SJCRH30 (cell line): ENCODE measurements at places on chromosomes 12 and 14. TPM values are rescaled to one million over a fixed set of nuclear protein-coding genes. Genes with fewer than 3 reads are reported as not detected.

DNA sequence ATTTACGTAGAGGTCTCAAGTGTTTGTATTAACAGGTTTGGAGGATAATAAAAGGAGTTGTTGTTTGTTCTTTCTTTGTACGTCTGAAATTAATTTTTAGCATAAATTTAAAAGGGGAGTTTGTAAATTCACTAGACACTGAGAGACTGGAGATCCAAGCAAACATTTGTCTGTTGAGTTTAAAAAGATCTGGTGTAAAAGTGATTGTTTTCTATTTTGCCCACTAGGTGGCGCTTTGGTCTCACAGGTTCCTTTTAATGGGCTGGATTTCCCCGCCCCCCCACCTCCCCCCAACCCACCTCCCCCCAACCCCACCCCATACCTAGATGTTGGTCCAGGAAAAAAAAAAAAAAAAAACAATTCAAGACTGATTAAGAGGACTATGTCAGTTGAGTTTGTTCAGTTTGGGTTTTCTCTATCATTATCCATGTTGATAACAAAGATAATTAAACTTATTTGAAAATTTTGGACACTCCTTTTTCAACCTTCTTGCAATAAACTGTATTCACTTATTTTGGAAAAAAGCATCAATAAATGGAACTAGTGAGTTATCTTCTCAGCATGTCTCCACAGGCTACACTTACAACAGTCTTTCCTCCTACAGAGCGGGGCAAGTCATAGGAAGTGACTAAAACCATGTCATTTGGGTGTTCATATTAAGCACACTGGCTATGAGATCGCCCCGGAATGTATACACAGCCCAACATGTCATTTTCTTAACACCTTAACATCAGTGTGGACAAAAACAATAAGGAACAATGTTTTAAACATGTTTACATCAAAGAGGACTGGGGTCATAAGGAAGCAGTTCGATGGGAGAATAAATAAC lies 841.1 kb downstream of the NRXN3 start:
- H3K36me3 ChIP-seq = no peaks in the 10 kb centered on the region
- H3K4me3 ChIP-seq = no peak overlapping the region
- peak; percentile 63 for DNase-seq
- H3K27ac ChIP-seq = no peak overlapping the region
- no peaks in the 10 kb centered on the region for H3K27me3 ChIP-seq

GRCh38 chr12:62730649-62731048 lies 204.3 kb downstream of the PPM1H start:
- H3K36me3 ChIP-seq = no peaks in the 10 kb centered on the region
- H3K27ac ChIP-seq = no peak overlapping the region
- no peak for DNase-seq
- H3K4me1 ChIP-seq = peaks cover 20% of the 10 kb centered on the region
- no peak overlapping the region for H3K4me3 ChIP-seq

DNA sequence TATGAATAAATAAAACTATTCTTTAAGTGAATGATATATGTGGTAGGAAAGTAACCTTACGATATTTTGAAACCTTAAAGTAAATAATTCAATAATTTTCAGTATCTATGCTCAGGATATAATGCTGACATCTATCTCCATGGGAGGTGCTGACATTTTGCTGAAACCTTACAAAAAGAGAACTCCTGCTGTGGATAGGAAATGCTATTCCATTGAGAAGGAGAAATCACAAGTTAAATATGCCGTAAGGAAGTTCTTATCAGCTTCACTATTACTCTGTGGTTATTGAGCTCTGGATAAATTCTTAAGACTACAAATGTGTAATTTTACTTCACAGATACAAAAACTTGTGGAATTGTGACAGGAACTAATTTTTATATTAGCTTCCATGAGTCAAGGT lies 722.1 kb downstream of the TMTC2 start:
- H3K36me3 ChIP-seq = no peaks in the 10 kb centered on the region
- H3K4me3 ChIP-seq = no peak overlapping the region
- no peaks in the 10 kb centered on the region for H3K27me3 ChIP-seq

- H3K36me3 ChIP-seq = no peaks in the 10 kb centered on the region
- peak overlapping the region; percentile 72 for H3K27ac ChIP-seq
Observed at GRCh38 chr12:49705479-49706134, 1.6 kb downstream of the FMNL3 start.

- H3K27ac ChIP-seq = no peak overlapping the region
- no peaks in the 10 kb centered on the region for H3K27me3 ChIP-seq
- no peak for DNase-seq
- H3K4me3 ChIP-seq = no peak overlapping the region
- H3K36me3 ChIP-seq = no peaks in the 10 kb centered on the region
Observed at GRCh38 chr12:66910366-66910974, 231.6 kb upstream of the GRIP1 start.

- H3K36me3 ChIP-seq = no peaks in the 10 kb centered on the region
- peaks cover 2% of the 10 kb centered on the region for H3K4me1 ChIP-seq
- no peak overlapping the region for H3K27ac ChIP-seq
- no peaks in the 10 kb centered on the region for H3K27me3 ChIP-seq
Observed at GRCh38 chr12:113371808-113372207, 13.4 kb downstream of the PLBD2 start.

- no peak for DNase-seq
- H3K27ac ChIP-seq = no peak overlapping the region
- no peaks in the 10 kb centered on the region for H3K36me3 ChIP-seq
- H3K27me3 ChIP-seq = no peaks in the 10 kb centered on the region
Observed at GRCh38 chr12:107485731-107486130, 199.9 kb upstream of the PWP1 start.

GARIN6 gene
- total RNA-seq = not detected in 2 replicates

DNA sequence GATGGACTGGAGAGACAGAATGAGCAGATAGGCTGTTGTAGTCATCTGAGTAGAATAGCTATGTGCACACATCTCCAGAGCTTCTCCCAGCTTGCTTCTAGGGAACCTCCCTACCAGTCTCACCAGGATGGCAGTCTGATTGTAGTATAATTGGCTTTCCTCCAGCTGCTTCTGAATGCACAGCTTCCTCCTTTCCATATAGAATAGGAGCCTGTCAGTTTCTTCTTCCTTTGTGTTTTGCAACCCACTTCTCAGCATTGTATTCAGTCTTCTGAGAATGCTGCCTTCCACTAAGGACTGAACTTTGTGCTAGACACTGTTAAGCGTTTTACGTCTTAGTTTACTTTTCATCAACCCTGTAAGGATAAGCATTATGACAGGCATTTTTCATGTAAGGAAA lies 2.2 kb upstream of the CSAD start:
- H3K36me3 ChIP-seq = peaks cover 34% of the 10 kb centered on the region
- no peak for DNase-seq
- no peak overlapping the region for H3K27ac ChIP-seq
- no peak overlapping the region for H3K4me3 ChIP-seq

CMKLR1 gene
- total RNA-seq = 0.04 TPM in 1 of 2 replicates, not detected in the other

DNA sequence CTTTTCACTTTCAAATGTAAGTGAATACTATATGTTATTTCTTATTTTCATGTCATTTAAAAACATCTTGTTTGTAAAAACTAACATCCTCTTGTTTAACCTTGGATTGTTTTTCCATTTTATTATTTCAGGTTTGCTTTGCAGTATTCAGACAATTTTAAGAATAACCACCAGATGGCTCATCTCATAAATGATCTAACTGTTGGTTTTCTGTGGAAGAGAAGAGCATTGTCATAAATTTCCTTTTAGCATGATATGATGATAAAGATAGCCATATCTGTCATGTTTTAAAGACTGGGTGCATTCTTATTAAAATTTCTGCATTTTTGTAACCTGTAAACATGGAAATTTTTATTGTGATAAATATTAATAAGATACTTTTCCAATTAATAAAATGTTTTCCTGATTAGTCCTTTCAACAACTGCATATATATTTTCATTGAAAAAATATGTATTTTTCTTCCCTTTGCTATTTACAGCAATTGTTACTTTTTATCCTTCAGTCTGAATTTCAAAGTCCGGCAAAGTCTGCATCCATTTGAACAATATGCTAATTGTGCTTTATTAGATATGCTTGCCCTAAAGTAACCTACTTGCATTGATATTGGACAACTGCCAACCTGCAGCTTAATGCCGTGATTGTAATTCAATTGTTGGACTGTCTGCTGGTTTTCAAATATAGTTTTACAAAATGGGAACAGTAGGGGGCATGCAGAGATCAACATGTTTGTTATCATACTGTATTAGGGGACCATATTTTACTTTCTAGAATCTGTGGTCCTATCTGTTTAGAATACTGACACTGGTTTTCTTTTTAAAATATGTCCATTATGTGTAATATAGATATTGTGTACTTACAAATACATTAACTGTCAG lies 163.4 kb downstream of the GARIN6 start:
- H3K27me3 ChIP-seq = no peaks in the 10 kb centered on the region
- no peaks in the 10 kb centered on the region for H3K4me1 ChIP-seq
- no peak overlapping the region for H3K27ac ChIP-seq
- DNase-seq = peak; percentile 13
- no peaks in the 10 kb centered on the region for H3K36me3 ChIP-seq

IL23A gene
- total RNA-seq = 0.41 TPM in 1 of 2 replicates, not detected in the other

GRCh38 chr12:51381226-51382079 lies 9.8 kb downstream of the GALNT6 start:
- peak; percentile 74 for DNase-seq
- H3K27ac ChIP-seq = no peak overlapping the region
- H3K4me3 ChIP-seq = no peak overlapping the region
- no peaks in the 10 kb centered on the region for H3K36me3 ChIP-seq
- H3K4me1 ChIP-seq = peaks cover 11% of the 10 kb centered on the region; the same call in 1 of the 2 replicates
- peaks cover 22% of the 10 kb centered on the region for H3K27me3 ChIP-seq

DNA sequence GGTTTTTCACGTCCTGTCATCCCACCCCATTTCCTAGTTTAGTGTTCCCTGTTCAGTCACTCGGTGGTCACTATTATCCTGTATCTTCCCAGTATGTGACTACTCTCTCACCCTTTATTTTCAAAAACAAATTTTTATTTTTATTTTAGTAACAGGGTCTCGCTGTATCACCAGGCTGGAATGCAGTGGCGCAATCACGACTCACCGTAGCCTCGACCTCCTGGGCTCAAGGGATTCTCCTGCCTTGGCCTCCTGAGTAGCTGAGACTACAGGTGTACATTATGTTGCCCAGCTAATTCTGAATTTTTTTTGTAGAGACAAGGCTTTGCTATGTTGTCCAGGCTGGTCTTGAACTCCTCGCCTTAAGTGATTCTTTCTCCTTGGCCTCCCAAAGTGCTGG lies 20.1 kb upstream of the PRICKLE1 start:
- no peaks in the 10 kb centered on the region for H3K4me1 ChIP-seq
- DNase-seq = no peak
- no peak overlapping the region for H3K27ac ChIP-seq
- no peaks in the 10 kb centered on the region; the same call in none of the 2 replicates for H3K27me3 ChIP-seq
- H3K36me3 ChIP-seq = no peaks in the 10 kb centered on the region

MYL2 gene
- 0.43 and 1.1 TPM in 2 replicates for total RNA-seq

- no peaks in the 10 kb centered on the region for H3K36me3 ChIP-seq
- H3K27me3 ChIP-seq = 0 out of 2 replicates have a peak, but pooled peaks cover 6% of the 10 kb centered on the region
- no peaks in the 10 kb centered on the region for H3K4me1 ChIP-seq
- H3K27ac ChIP-seq = no peak overlapping the region
- H3K4me3 ChIP-seq = no peak overlapping the region
Observed at GRCh38 chr12:56987551-56988053, 18.7 kb downstream of the ZBTB39 start.

- H3K27me3 ChIP-seq = no peaks in the 10 kb centered on the region
- H3K4me3 ChIP-seq = no peak overlapping the region
Observed at GRCh38 chr12:3658327-3659163, 94.4 kb downstream of the CRACR2A start.

DNA sequence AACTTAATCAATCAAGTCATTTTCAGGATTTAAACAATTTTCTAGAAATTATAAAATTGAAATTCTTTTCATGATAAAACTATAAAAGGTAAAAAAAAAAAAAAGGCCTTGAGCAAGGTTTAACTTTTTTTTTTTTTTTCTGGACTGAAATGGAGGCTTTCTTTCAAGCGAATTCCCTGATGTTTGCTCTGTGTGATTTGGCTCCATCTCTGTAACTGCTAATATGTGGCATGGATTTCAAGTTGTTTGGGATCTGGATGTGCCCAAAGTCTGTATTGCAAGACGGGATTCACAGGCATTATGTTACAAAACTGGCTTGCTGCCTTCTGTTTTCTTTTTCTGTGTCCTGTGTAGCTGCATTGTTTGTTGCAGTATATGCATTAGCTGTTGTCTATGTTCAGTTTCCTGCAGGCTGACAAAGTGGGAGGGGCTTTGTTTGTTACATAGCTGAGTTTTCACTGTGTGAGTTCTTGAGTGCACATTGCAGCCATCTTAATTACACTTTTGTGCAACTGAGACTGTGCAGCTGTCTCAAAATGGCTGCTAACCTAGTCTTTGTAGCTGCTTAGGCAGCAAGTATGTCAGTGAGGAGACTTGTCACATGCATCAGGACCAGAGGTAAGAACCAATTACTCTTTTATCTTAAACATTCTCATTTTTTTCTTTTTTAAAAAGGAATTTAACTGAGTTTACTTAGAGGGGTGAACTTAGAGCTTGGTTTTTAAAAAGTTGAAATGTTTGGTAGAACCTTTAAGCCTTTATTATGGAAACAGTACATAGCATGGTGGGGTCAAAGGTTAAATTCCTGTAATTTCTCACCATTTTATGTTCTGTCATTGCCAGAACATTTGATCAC lies 19.5 kb downstream of the ATF7IP start:
- H3K36me3 ChIP-seq = peaks cover 6% of the 10 kb centered on the region
- H3K27me3 ChIP-seq = no peaks in the 10 kb centered on the region
- H3K27ac ChIP-seq = peak overlapping the region; percentile 91
- peak overlapping the region; percentile 54 for H3K4me3 ChIP-seq

KLRC2 gene
- not detected in 2 replicates for total RNA-seq

- H3K27me3 ChIP-seq = peaks cover 6% of the 10 kb centered on the region; the same call in 1 of the 2 replicates
- no peak overlapping the region for H3K4me3 ChIP-seq
- no peaks in the 10 kb centered on the region for H3K36me3 ChIP-seq
Observed at GRCh38 chr12:47739979-47740378, 14.7 kb upstream of the ENDOU start.

SIX1 gene
- total RNA-seq = 63.4 and 65.0 TPM in 2 replicates

DNA sequence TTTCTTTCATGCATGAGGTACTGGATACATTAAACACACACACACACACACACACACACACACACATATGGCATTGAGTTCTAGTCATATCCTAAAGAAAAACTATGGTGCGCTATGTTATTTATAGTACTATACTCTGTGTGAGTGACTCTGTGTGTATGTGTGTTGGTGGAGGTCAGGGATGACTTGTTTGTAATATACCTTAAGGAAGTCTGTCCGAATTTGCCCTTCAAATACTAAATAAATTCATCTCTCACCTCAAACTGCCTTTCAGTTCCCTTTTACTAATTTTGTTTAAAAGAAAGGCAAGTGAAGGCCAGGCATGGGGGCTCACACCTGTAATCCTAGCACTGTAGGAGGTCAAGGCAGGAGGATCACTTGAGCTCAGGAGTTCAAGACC lies 2.1 kb upstream of the AKAP5 start:
- H3K27me3 ChIP-seq = no peaks in the 10 kb centered on the region
- peaks cover 9% of the 10 kb centered on the region for H3K36me3 ChIP-seq
- no peak overlapping the region for H3K4me3 ChIP-seq
- no peak overlapping the region for H3K27ac ChIP-seq
